Smooth muscle cell of the brain vasculature (primary cell): ENCODE measurements at places on chromosomes 6 and 20.

DNA sequence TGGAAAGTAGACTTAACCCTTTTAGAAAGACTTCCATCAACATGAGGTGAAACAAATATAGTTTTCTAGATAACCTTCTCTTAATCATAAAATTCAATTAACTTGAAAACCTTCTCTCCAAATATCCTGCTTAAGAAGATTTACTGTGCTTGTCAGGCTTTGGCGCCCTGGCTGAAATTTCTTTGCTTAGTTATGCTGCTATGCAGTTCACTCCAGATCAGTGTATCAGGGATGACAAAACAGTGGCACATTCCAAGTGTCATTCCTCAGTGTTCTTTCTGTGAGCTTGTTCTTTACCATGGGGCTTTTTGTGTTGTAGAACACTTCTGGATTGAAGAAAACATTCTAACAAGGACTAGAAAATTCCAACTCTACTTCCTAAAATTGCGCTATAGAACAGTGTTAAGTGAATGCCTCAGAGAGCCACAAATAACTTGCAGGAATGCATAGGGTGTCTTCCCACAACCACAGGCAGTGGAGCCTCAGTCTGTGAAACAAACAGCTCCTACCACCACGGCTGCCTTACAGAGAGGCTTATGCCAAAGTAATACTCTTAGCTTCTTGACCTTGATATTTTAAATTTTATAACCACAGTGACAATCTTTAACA is 443.6 kb downstream of the CDC5L start:
- no peak for DNase-seq

DNA sequence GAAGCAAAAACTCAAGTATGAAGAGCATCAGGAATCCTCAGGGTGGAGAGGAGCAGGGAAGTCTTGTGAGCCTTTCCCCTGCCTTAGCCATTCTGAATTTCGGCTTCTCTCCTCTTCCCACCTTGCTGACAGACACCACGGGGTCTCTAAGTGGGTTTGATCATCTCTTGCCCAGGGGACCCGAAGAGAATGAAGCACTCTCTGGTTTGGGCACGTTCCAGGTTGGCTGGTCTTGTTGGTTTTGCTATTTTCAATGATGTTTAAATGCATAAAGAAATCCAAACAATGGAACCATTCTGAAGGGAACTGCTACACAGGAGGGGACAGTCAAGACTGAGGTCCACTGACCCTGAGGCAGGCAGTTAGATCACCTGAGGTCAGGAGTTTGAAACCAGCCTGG is 131.7 kb downstream of the PXDC1 start:
- no peak for DNase-seq

GRCh38 chr6:40485795-40486194 is 101.4 kb downstream of the LRFN2 start:
- no peak for DNase-seq

- DNase-seq, result no peak
Measured at GRCh38 chr6:24766680-24767462, 7.9 kb upstream of the GMNN start.

- DNase-seq, result no peak
Measured at GRCh38 chr20:47206962-47207641, 149.4 kb downstream of the ZMYND8 start.

DNA sequence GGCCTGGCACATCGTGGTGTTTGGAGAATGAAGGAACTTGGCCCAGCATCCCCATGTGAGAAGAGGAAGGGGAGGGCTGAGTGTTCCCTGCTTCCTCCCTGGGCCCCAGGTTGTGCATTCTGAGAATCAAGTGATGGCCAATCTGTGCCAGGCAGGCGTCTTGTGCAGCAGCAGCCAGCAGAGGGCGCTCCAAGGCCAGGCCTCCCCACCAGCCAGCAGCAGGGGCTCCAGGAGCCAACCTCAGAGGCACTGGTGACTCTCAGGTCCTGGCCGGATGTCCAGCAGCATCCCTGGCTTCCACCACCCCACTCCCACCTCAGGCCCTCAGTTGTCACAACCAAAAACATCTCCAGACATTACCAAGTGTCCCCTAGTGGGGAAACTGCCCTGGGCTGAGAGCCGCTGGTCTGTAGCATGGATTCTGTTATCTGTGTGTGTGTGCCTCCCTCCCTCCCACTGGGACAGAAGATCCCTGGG is 192.0 kb downstream of the PREX1 start:
- no peak for DNase-seq

DNA sequence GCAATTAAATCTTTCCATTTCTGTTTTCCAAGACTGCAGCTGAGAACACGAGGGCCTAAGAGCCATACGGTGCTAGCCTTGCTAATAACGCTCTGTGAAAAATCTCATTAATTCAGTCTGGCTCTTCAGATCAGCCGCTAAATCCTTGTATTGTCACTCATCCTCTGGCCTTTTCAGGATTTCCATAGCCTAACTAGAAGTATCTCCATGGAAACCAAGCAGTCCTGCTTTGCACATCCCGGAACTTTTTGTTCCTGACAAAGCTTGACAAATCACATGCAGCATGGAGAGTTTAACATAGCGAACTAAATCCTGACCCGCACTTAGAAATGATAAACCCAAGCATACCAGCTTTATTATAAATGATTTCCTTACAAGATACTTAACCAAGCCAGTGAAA is 383.7 kb downstream of the CD83 start:
- DNase-seq, result no peak

- DNase-seq, result peak; percentile 24
Measured at GRCh38 chr6:29552512-29553051, 7.0 kb downstream of the UBD start.

DNA sequence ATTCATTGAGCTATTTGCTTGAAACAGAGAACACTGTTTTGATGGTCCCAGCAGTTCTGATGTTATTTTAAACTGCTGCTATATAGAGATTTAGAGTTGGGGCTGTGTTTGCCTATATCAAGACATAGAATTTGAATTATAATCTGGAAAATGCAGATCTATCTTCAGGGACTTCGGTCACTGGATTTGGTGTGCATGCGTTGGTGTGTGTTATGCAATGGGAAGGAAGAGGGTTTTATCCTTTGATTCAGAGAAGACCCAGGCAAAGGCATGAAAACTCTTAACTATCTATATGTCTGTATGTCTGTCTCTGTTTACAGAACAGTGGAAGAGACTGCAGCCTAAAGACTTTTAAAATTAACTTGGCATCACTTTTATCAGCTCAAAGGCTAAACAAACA is 2.0 kb downstream of the ADGRB3 start:
- no peak for DNase-seq

DNA sequence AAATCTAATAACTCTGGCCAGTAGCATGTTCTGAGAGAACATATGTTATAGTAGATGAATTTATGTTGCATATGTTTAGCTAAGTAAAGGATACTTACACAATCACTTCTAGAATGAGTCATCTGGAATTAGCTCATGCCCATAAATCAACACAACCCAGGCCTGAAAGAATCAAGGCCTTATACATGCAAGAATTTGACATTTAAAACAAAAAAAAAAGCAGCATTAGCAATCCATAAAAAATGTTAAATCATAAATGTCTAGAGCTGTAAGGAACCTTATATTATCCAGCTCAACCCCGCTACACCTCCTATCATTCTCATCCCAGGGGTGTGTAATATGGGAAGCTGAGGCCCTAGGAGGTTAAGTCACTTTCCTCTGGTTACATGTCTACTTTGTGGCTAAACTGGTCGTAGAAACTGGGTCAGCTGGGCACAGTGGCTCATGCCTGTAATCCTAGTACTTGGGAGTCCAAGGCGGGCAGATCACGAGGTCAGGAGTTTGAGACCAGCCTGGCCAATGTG is 105.2 kb upstream of the CARMIL1 start:
- DNase-seq, result peak; percentile 52

- no peak for DNase-seq
Measured at GRCh38 chr6:4388675-4389074, 253.3 kb upstream of the ECI2 start.

DNA sequence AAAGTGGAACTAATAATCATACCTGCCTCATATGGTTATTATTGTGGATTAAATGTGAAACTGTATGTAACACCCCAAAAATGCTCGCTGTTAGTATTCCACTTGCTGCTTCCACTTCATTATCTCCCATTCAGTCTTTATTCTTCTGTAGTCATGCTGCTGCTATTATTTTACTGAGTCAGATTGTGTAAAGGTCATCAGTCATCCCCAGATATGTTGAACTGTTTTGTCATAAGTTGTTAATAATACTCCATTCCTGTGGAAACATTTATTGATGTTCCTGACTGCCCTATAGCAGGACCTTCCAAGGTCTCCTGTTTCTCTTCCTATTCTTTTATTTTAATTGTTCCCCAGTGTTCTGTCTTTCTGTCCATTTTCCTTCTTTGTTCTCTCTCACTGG is 1148.3 kb downstream of the EPHA7 start:
- DNase-seq, result no peak

DNA sequence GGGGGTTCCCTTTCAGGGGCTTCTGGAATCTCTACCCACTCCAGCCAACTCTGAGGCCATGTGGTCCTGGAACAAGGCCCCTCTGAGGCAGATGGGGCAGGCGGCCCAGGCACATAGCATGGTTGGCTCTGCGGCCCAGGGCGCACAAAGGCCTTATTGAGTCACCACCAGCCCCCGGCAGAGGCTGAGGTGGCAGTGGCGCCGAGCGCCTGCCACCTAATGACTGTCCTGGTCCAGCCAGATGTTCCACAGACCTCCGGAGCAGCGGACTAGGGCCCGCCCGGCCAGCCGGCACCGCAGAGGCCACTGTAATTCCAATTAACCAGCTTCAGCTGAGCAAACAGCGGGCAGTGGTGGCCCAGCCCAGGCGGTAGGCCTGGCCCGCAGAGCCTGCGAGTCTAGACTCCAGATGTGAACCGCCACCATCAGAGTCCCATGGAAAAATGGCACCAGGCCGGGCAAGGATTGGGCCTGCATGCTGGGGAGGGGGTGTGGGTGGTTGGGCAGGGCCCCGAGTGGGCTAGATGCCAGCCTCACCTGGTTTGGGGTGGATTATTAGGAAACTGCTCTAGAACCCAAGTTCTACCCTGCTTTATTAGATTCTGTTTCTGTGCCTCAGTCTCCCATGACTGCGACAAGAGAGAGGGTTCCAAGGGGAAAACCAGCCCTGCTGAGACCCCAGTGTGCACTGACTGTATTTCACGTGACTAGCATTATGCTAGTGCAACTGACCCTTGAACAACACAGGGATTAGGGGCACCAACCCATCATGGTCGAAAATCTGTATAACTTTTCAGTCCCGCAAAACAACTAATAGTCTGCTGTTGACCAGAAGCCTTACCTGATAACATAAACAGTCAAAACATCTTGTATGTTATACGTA is 34.1 kb upstream of the ID1 start:
- DNase-seq, result no peak
